ENCODE measurements at places on chromosomes 3 and 15.

DNA sequence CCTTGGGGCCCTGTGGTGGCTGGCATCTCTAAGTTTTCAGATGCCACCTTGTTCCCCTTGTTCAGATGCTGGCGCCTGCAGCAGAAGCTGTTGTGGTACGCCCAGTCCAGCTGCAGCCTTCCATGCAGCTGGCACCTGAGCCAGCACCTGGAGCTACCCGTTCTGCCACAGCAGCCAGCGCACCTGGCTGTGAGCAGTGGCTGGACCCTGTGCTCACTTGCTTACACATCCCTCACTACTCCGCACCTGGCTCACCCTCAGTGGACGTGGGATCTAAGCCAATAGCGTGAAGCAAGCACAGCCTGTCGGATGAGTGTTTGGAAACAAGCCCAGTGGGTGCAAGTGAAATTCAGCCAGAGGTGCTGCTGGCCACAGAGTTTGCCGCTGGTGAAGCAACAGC lies 607.5 kb upstream of the BCHE start:
- DNase-seq = no peak

DNA sequence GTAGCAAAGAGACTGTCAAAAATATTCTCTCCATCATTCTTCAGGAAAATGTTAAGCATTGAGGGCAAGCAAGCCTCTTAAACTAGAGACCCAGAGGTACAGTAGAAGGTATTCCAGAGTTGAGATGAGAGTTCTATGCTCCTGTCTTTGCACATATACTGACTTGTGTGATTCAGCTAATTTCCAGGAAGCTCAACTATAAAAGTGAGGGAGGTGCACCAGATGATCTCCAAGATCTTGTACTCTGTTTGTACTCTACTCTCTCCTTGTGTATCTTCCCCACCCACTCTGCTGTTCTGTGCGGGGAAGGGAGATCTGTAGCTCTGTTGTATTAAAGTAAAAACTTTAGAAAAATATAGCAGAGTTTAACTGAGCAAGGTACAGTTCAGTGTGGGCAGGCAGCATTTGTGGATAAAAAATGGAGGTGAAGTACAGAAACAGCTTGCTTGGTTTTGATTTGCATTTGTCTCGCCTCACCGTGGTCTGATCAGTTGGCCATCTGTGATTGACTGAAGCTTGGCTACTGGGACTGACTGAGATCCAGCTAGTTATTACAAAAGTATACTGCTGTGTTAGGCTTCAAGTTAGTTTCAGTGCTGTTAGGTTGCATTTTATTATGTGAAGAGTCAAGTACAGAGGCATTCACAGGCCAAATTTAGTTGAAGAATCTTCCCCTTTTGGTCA lies 463.1 kb upstream of the GOLIM4 start:
- no peak for DNase-seq

DNA sequence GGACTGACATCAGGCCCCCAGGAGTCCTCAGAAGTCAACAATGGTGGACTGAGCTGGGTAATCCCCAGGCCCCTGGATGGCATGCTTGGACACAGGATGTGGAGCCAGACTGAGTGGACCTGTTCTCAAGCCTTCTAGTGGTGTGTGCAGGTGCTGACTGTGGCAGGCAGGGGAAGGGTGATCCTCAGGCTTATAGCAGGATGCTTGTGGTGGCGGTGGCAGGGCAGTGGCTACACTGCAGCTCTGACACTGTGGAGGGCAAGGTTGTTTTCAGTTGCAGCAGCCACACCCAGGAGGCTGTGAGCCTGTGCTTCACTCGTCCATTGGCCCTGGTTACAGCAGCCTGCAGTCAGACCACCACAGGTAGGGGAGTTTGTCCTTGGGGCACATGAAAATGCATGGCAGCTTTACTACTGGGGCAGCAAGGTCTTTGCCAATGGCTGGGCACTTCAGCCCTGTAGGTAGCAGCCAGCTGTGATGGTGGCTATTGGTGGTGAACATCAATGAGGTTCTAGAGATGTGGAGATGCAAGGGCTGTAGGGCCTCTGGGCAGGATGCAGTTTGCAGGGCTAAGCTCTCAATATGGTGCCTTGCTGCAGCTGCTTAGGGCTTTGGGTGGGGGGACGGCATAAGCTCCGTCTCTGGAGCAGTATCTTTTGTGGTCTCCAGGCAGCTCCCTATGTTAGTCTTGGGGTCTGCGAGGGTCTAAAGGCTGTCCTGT lies 17.5 kb upstream of the MYO5A start:
- DNase-seq = no peak

DNA sequence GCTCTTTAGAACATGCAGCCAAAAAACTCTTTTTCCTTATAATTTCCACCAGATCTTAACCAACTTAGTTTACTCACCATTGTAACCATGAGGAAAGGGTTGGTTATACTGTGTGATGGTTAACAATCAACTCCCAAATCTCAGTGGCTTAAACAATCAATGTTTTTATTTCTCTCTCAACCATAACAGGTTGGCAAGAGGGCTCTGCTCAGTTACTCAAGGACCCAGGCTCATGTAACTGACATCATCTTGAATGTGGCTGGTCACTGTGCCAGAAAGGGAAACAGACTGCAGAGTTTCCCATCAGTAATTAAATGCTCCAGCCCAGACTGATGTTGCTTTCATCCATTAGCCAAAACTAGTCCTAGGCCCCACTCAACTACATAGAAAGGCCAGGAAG lies 69.0 kb downstream of the ANKRD28 start:
- no peak for DNase-seq

DNA sequence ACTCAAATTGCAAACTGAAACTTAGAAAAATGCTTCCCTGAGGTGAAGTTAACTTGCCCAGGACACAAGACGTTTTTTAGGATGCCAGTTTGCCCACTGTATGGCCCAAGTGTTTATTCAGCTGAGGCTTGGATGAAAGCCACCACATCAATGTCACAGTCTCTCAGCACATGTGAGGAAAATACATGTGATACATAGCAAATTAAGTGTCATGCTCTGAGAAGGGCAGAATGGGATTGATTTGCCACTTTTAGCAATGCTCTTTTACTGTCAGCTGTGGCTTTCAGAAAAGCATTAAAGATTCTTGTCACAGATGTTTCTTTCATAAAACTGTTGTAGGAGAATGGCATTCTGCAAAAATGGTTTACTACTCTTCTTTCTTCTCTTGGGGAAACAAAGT lies 165.5 kb downstream of the ZIC1 start:
- DNase-seq = no peak

GRCh38 chr3:12197475-12197874 lies 38.8 kb upstream of the TIMP4 start:
- DNase-seq = no peak

DNA sequence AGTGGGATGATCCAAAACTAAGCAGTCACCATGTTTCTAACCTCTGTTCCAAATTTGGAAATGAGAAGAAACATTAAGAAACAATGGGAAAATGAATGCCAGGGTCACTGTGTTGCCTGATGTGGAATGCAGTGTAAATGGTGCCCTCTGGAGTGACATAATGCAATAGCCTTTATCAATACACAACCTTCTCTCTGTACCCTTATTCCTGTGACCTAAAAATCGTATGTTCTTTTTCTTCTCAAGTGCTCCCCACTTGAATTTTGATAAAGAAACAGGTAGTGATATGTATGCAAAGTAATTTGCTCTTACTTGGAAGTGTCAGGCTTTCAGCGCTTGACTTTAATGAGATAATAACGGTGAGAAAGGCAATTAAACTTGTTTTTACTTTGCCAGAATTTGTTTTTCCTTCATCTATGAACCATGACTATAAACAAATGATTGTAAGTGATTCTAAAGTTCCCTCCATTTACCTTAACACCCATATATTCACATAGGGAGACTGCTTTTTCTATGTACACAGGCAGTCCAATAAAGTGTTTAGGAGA lies 145.8 kb upstream of the THRB start:
- DNase-seq = no peak

DNA sequence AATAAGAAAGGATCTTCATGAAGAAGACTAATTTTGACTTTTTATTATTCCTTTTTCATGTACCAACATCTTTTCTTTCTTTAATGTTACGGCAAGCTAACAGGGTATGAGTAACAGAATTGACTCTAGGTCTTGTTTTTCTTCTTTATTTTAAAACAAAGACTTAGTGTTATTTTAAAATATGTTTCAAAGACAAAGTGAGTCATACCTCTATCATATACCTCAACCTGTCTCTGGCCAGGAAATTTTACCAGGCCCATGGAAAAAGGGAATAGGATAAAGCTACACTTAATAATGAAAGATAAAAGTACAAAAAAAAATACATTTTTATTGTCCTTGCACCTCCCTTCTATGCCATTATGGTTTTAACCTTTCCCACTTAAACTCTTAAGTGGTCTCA lies 57.4 kb downstream of the ZNF148 start:
- DNase-seq = no peak

DNA sequence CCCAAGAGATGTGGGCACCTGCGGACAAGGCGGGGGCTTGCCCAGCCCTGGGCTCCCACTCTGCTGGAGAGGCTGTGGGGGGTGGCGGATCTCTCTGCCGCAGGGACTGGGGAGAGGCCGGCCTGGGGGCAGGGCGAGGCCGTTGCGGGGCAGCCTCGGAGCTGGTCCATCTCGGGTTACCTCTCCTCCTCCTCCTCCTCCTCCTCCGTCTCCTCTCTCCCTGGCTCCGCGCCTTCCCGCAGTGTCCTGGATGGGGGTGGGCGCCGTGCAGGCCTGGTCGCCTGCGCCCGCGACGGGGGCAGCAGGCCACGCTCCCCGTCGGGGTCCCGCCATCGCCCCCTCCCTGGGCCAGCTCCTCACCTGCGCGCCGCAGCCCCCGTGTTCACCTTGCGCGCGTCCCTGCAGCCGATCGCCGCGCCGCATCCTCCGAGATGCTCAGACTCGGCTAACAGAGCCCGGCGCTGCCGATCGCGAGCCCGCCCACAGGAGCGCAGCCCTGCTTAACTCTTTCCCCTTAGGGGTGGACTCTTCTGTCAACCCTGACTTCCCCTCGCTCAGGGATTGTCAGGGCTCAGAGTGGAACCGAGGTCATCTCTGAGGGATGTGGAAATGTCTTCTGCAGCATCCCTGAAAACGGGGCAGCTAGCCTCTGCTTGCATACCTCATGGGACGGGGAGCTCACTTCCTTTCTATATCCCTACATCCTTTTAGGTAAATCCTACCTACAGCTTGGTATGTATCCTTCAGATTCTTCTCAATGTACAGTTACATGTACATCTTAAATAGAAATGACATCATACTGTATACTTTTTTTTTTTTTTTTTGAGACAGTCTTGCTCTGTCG lies at the start of gene PRRT3:
Gene PRRT3, minus strand, starts transcription at position 447 of the 844 bp plus-strand sequence. CDS start 2,293 bp downstream, outside the sequence.
- DNase-seq = peak; percentile 59

DNA sequence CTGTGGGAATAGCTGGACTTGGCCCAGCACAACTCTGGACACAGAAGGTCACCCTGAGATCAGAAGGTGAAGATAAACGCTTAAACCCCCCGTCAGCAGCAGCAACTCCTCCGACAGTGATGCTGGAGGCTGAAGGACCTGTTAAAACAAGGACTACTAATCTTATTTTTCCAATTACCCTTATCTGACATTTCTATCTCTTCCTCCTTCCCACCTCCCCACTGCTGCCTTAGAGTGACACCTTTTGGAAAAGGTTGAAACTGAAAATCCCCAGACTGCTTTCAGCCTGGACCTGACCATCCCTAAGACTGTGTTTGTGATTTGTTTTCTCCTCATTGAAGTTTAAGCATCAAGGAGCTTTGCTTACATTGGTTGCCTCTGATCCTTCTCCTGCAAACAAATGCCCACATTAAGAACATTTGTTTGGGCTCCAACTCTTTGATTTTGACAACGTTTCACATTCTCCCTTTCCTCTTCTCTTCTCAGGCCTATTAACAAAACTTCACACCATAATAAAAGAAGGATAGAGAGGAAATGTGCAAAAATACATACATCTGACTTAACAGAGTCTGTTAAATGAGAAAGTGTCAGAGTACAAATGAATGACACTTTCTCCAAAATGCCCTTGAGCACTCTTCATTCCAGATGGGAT lies 410.6 kb upstream of the WNT5A start:
- DNase-seq = no peak

- no peak for DNase-seq
Observed at GRCh38 chr3:191566469-191566868, 105.5 kb downstream of the PYDC2 start.

DNA sequence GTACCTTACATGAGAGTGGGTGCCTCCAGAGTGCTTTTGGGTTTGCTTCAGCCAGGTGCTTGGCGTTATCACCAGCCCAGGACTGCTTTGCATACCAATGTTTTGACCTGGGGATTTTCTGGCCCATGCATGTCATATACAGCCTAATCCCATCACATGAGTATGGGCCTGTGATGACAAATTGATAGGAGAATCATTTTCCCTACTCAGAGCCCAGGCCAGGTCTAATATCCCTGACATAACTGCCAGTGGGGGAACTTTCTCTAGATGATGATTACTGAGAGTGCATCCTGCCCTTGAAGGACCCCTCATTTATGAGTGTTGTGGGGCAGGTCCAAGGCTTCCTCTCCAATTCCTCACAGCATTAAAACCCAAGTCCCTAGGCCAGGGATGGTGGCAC lies 197.5 kb upstream of the LYSMD4 start:
- DNase-seq = no peak

DNA sequence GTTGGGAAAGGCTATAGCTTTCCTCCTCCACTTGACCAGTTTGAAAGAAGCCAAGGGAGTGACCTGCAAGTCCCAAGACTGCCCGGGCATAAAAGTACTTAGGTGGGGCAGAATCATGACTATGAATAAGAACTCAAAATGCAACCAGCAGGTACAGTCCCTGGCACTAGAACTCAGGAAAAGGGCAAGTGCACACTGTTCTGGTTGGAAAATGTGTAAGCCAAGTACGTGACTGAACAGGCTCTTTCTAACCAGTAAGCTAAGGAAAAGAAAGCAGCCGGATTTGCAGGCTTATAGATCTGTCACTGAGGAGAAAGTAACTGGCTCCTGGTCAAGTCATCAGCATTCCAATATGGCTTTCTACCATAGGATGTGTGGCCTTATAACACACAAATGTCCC lies 101.2 kb upstream of the SLC4A7 start:
- DNase-seq = no peak

DNA sequence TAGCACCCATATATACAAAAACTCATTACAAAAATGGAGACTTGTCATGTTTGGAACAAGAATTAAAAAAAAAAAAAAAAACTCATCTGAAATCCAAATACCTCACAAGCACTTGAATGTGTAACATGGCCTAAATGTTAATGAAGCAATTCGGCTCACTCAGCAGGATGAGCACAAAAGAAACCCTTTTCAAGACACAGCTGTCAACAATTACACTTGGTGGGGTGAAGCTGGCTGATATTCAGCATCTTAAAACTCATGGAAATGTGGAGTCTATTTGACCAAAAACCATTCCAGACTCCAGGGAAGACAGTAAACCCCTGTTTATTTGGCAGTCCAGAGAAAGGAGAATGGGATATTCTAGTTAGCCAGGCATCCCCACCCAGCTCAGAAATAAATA lies 205.4 kb upstream of the TSC22D2 start:
- no peak for DNase-seq

DNA sequence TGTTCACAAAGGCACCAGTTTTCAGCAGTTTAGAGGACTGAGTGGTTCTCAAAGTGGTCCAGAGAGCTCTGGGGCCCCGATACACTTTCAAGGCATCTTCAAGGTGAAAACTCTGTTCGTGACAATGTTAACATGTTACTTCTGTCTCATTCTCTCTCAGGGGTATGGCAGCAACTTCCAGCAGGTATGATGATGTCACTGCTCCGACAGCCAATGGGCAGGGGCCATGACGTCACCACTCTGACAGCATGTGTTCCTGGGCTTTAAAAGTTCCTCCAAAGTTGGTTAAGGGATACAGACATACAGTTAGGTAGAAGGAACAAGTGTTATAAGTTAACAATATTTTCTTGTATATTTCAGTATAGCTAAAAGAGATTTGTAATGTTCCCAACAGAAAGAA lies 87.9 kb downstream of the KLF15 start:
- DNase-seq = no peak

GRCh38 chr3:5092018-5092417 lies 30.1 kb upstream of the ARL8B start:
- no peak for DNase-seq

All from MM.1S (cell line).